ENCODE measurements at places on chromosomes 7 and 10.

GRCh38 chr7:131625817-131626372, 69.5 kb upstream of the PODXL start:
- DNase-seq, result peak; percentile 59

- DNase-seq, result no peak
Measured at GRCh38 chr7:1238450-1238882, 5.8 kb downstream of the UNCX start.

GRCh38 chr10:25952857-25953256, 18.8 kb downstream of the MYO3A start:
- no peak for DNase-seq

DNA sequence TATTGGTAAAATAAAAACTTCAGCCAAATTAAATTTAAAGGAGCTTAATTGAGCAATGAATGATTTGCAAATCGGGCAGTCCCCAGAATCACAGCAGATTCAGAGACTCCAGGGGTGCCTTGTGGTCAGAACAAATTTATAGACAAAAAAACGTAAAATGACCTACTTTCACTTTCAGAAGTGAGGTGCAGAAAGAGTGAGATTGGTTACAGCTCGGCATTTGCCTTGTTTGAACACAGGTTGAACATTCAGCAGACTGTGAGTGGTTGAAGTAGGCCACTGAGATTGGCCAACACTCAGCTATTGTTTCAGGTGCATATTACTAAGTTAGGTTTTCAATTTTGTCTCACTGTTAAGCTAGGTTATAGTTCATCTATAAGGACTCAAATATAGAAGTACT, 153.4 kb downstream of the BICC1 start:
- DNase-seq, result peak; percentile 64

- DNase-seq, result no peak
Measured at GRCh38 chr10:58565271-58565670, 52.6 kb downstream of the BICC1 start.

DNA sequence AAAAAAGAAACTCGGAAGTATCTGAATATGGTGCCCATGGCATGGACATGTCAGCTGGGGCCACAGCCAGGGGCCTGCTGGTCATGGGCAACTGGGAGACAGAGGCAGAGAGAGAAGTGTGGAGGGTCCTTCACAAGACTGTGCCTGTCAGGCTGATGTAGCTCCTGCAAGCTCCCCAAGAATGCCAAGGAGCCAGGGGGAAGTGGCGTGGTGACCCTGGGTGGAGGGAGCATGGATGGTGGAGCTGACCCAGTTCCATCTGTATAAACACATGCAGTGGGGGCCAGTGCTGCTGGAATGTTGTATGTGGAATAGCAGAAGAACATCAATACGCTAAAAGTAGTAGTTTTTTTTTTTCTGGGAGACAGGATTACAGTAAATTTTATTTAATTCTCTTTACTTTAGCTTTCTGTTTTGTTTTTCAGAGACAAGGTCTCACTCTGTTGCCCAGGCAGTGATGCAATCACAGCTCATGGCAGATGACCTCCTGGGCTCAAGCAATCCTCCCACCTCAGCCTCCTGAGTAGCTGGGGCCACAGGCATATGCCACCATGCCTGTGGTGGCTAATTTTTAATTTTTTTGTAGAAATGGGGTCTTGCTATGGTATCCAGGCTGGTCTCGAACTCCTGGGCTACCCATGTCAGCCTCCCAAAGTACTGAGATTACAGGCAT, 10.5 kb upstream of the ZMIZ2 start:
- peak; percentile 47 for DNase-seq

DNA sequence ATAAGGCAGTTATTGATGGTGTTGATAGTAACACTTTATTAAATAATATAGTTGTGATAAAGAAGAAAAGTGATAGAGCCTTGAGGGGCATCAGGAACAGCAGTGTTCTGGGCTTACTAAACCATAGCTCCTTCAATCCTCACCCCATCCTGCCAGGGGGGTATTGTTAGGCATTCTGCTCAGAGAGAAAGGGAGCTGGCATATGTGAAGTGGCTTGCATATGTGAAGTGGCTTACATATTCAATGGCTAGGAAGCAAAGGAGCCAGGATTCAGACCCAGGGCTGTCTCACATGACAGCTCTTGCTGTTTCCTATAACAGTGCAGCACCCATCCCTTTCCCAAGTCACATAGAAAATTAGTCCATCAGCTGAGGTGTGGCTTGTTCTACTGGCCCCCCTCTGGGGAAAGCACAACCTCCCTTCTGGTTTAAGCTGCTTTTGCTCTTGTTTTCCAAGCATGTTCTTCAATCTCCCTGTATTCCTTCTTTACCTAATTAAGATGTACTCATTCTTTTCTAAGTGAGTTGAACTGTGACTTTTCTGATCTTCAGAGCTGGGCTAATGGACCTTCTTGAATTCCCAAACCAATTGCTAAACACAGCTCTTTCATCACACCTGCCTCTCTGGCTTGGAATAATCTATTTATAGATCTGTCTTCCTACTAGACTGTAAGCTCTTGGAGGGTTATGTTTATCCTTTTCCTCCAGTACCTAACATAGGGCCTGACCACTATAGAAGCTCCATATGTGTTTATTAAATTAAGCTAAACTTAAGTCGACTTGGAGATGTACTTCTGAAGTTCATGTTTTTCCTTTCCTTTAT, 108.7 kb upstream of the GLI3 start:
- DNase-seq, result no peak

- peak; percentile 86 for DNase-seq
Measured at GRCh38 chr10:110901954-110902819, 16.8 kb downstream of the BBIP1 start.

GRCh38 chr10:35391954-35392262, 55.6 kb downstream of the CCNY start:
- DNase-seq, result no peak

DNA sequence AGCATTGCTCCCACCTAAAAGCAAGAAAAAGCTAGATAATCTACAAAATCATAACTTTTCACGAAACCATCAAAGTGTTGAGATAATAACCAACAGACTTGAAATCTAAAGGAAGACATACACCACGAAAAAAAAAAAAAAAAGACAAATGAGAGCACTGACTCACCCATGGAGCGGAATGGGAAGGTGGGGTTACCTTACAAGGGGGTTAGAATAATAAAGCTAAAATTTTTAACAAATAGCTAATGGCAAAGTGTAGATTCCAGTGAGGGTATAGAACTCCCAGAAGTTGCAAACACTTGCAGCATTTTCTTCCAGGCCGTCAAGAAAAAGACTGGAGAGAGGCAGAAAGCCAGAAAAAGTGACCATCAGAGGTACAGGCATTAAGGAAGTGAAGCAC, 27.2 kb downstream of the IPMK start:
- DNase-seq, result peak; percentile 40

DNA sequence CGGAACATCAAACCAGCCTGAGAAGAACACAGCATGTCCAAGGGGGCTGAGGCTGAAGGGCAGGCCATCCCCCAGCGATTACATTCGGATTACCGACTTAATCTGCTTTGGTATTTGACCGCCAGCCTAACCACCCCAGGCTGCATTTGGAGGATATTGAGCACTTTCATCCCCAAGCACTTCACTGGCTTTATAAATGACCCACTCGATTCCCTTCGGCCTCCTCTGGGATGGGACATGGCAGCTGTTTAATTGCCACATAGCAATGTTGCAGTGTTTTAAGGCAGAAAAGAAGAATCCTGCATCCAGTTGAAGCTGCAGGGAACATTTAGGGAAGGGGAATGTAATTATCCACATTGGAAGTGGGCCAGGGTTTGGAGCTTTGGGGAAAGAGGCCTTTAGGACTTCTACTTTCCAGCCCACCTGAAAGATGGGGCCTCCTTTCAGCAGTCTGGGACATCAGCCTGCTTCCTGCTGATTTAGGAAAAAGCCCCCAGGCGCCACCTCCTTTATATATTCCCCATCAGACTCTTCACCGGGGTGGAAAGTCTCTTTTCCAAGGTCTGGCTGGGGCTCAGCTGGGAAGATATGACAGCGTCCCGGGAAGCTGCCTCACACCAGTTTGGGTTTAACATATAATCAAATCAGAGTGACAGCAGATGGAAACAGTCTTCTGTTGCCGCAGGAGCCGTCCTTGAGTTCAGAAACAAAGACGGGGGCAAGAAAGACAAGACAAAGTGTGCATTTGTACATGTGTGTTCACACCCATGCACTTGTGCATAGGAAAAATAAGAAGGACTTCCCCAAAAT, 9.2 kb downstream of the DPCD start:
- DNase-seq, result no peak

DNA sequence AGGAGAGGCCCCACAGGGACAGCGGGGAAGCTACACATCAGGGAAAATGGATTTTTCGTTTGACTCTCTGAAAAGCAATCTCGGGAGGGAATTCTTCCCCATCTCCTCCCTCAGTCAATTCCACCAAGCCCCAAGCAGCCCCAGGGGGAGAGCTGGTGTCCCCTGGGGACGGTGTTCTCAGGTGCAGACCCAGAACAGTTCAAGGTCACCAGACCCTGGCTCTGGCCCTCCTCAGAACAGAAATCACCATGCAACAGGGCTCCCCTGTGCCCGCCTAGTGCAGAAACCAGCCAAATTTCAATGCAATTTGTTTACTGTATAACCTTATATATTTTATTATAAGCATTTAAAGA, 34.1 kb downstream of the GSDME start:
- no peak for DNase-seq

DNA sequence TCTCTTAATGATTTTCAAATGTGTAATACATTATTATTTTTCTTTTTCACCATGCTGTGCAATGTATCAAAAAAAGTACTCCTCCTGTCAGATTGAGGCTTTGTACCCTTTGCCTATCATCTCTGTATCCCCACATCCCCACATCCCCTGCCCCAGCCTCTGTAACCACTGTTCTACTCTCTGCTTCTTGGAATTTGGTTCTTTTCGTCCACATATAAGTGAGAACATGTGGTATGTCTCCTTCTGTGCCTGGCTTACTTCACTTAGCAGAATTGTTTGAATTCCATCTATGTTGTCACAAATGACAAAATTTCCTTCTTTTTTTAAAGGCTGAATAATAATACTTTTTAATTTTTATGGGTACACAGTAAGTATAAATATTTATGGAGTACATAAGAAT, 13.8 kb downstream of the TAF3 start:
- no peak for DNase-seq

DNA sequence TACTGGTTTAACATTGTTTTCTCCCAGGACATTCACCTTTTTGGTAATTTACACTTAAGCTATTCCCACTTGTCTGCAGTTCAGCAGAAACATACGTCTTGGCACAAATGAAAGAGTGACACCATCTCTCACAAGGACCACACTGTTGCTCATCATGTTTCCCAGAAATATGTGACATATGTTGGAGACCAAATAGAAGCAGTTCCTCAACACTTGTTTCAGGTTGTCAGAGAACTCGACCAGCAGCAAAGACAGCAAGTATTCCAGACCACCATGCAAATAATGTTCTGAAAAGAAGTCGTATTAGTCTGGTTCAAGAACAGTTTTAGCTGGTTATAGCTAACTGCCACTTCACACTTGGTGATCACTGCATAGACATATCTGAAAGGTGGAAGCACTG, 81.3 kb upstream of the KLF6 start:
- DNase-seq, result no peak

DNA sequence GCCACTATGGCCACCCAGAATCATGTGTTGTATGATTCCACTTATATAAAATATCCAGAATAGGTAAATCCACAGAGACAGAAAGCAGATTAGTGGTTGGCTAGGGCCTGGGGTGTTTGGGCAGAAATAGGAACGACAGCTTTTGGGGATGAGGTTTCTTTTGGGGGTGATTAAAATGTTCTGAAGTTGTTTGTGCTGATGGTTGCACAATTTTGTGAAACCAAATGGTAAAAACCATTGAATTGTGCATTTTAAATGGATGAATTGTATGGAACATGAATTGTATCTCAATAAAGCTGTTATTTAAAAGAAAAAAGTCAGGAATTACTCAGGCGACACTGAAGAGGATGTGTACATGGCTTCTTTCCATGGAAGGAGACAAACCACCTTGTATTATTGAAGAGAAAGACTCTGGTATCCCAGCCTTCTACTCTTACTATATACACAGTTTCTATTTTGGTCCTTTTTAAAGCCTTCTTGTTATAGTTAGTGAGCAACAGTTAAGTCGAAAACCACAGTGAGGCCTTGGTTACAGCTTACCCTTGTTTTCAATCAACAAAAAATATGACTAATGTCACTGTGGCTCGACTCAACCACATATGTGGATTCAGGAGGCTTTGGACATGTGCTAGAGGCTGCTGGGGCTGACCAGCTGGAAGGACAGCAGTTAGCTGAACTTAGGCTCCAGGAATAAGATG, 57.1 kb upstream of the KMT2E start:
- DNase-seq, result peak; percentile 90

DNA sequence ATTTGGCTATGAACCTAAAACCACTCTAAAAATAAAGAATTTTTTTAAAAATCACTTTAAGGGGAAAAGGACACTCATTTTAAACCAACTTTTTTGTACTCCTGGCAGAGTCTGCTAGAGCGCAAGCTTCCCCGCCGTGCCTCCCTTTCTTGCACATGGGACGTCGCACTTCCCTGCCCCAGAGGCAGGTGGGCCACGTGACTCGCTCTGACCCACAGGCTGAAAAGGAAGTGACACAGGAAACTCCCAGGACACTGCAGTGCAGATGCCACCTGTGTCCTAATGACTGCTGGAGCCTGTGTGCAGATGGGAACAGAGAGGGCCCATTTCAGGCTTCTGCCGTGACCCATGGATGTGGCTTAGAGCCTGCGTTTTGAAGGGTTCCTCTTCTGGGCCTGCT, 142.1 kb upstream of the LANCL2 start:
- DNase-seq, result no peak

DNA sequence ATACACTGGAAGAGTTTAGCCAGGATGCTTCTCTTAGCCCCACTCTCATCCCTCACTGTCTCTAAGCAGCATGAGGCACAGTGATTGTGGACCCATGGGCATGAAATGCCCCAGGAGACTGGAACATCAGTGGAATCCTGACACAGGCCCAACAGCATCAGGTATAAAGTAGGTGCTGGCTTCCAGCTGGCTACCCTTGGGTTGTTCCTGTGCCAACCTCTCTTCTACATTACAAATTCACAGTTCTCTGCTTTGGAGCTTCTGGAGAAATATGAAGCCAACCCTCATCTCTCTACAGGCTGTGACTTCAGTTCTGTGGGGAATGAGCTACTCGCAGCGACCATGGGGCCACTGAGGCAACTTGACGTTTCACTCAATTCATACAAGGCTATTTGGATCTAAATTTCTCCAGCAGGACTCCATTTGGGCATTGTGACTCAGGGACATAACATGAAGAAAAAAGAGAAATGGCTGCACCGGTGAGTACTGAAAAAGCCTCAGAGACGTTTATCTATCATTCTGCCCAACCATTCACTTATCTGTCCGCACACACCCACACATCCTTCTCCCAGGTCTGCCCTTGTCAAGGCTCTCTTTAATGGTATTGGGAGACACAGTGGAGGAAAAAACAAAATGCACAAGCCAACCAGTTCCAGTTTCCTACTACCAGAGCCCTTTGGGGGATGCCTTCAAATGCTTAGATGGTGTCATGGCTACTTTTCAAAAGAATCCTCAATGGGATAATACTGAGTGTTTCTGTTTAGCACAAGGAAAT, 35.4 kb upstream of the TM9SF3 start:
- no peak for DNase-seq

All from iris pigment epithelial cell (primary cell).